Fibroblast of lung (primary cell): ENCODE measurements at places on chromosomes 12 and 14. TPM values are rescaled to one million over a fixed set of nuclear protein-coding genes. Genes with fewer than 3 reads are reported as not detected.

CCDC197 gene
- not detected in 2 replicates for total RNA-seq

MYO1A gene
- 0.17 and 0.26 TPM in 2 replicates for total RNA-seq

GRIP1 gene
- 0.26 TPM in 1 of 2 replicates, not detected in the other for total RNA-seq

SRRM4 gene
- not detected in 2 replicates for total RNA-seq

SDR39U1 gene
- 8.7 and 9.9 TPM in 2 replicates for total RNA-seq

RD3L gene
- not detected in 2 replicates for total RNA-seq

PTGER2 gene
- 30.0 and 38.8 TPM in 2 replicates for total RNA-seq

SDR9C7 gene
- total RNA-seq: not detected in 2 replicates

ABCB9 gene
- total RNA-seq: 5.4 and 6.3 TPM in 2 replicates

NRL gene
- total RNA-seq: 0.77 and 0.99 TPM in 2 replicates

KIF5A gene
- 0.51 and 1.3 TPM in 2 replicates for total RNA-seq

- H3K27me3 ChIP-seq: no peaks in the 10 kb centered on the region
- no peak for DNase-seq
- H3K36me3 ChIP-seq: peaks cover 9% of the 10 kb centered on the region
- no peak overlapping the region for H3K27ac ChIP-seq
- H3K4me1 ChIP-seq: peaks cover 4% of the 10 kb centered on the region
Observed at GRCh38 chr14:100289916-100290606, 16.2 kb downstream of the SLC25A29 start.

DNA sequence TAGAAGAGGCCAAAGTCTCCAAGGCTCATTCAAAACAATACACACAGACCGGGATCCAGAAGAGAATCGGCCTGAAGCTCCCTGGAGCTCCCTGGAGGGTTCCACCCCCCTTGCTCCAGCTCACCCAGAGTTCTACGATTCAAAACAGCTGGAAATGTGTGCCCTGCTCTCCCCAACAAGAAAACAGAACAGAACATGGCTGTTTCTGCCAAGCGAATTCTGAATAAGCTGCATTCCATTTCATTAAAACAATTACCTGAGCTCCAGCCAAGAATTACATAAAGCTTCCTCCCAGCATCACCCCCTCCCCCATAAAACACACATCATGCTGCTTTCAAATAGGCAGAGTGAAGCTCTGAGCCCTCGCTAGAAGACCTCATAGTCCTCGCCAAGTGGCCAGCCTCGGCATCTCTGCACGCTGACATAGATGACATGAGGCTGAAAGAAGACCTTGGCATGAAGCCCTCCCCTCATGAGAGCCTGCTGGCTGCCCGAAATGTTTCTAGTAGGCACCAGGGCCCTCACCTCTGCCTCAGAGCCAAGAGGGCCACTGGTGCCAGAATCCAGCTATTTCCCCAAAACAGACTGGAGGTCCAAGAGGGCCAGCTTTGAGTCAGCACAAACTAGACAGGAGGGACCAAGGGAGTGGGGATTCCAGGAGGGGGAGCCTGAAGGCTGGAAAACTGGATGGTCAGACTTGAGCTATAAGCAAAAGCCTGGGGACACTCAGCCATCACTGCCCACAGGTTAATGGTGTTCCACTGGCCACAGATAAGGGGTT lies 8.3 kb downstream of the PXN start:
- no peak overlapping the region for H3K4me3 ChIP-seq
- no peaks in the 10 kb centered on the region for H3K27me3 ChIP-seq
- H3K27ac ChIP-seq: peak overlapping the region; percentile 57
- no peaks in the 10 kb centered on the region for H3K36me3 ChIP-seq

GRCh38 chr12:45257185-45257930 lies 41.5 kb downstream of the ANO6 start:
- no peak overlapping the region for H3K4me3 ChIP-seq
- DNase-seq: no peak
- no peaks in the 10 kb centered on the region for H3K36me3 ChIP-seq
- no peaks in the 10 kb centered on the region for H3K27me3 ChIP-seq

DNA sequence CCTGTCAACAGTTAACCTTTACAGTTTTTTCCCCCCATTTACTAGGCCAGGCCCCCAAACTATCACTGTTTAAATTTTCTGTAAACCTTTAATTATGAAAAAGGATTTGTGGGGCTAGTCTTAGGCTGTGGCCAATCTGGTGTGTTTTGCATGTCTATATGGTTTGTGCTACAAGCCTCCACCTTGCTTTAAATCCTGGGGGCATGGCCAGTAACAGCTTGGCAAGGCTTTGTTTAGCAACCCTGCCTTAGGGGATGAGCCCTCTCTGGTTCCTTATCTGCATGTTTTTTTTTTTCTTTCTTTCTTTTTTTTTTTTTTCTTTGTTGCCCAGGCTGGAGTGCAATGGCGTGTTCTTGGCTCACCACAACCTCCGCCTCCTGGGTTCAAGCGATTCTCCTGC lies 102.7 kb downstream of the KCNMB4 start:
- DNase-seq: no peak
- no peaks in the 10 kb centered on the region for H3K4me1 ChIP-seq
- H3K36me3 ChIP-seq: no peaks in the 10 kb centered on the region

DNA sequence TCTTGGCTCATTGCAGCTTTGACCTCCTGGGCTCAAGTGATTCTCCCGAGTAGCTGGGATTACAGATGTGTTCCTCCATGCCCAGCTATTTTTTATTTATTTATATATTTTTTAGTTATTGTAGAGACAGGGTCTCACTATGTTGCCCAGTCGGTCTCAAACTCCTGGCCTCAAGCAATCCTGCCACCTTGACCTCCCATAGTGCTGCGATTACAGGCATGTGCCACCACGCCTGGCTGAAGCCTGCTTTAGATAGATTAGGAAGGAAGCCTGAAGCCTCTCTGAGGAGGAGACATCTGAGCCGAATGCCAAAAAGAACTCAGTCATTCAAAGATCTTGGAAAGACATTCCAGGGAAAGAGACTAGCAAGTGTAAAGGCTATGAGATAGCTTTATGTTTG lies 10.2 kb downstream of the INHBC start:
- H3K4me3 ChIP-seq: no peak overlapping the region
- no peaks in the 10 kb centered on the region for H3K27me3 ChIP-seq
- H3K27ac ChIP-seq: no peak overlapping the region
- no peak for DNase-seq
- no peaks in the 10 kb centered on the region for H3K36me3 ChIP-seq
- no peaks in the 10 kb centered on the region for H3K4me1 ChIP-seq

DNA sequence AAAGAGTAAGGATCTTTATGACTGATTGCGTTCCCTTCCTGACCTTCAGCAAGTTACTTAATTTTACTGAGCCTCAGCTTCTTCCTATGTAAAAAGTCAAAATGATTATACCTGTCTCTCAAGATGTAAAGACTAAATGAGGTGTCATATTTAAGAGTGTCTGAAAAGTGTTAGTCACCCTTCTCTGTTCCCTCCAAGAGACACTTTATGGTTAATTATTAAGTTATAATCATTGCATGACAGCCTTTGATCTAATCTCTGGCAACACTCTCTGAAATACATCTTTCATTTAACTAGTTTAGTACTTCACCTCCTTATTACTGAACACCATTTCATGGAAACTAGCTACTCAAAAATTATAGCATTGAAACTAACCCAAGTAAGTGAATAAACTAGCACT lies 54.8 kb downstream of the BMAL2 start:
- peaks cover 6% of the 10 kb centered on the region for H3K4me1 ChIP-seq
- no peaks in the 10 kb centered on the region for H3K27me3 ChIP-seq
- H3K27ac ChIP-seq: no peak overlapping the region

GRCh38 chr14:43621282-43621681 lies 885.8 kb downstream of the FSCB start:
- H3K4me3 ChIP-seq: no peak overlapping the region
- H3K27ac ChIP-seq: no peak overlapping the region
- H3K4me1 ChIP-seq: no peaks in the 10 kb centered on the region
- H3K36me3 ChIP-seq: no peaks in the 10 kb centered on the region
- no peak for DNase-seq

GRCh38 chr12:55847033-55847432 lies 4.3 kb upstream of the MMP19 start:
- H3K27me3 ChIP-seq: no peaks in the 10 kb centered on the region
- H3K36me3 ChIP-seq: no peaks in the 10 kb centered on the region
- H3K4me3 ChIP-seq: no peak overlapping the region
- peak; percentile 72 for DNase-seq

DNA sequence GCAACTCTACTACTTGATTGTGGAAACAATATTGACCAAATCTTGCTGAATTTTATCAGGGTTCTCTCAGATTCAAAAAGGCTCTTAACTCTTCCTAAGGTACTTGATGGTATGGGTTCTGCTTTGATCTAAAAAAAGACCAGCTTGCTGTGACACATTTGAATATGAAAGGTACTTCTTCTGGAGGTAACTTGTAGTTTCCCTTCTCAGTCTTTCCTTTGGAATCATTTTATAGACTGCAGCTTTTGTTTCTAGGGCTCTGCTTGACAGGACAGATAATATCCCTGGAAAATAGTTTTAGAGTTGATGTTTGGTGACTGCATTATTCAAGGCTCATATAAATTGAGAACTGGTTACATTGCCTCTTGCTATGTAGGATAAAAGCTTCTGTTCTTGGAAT lies 251.9 kb downstream of the FUT8 start:
- no peak overlapping the region for H3K27ac ChIP-seq
- no peaks in the 10 kb centered on the region for H3K27me3 ChIP-seq
- no peaks in the 10 kb centered on the region for H3K4me1 ChIP-seq
- H3K4me3 ChIP-seq: no peak overlapping the region
- no peaks in the 10 kb centered on the region for H3K36me3 ChIP-seq
- DNase-seq: no peak

DNA sequence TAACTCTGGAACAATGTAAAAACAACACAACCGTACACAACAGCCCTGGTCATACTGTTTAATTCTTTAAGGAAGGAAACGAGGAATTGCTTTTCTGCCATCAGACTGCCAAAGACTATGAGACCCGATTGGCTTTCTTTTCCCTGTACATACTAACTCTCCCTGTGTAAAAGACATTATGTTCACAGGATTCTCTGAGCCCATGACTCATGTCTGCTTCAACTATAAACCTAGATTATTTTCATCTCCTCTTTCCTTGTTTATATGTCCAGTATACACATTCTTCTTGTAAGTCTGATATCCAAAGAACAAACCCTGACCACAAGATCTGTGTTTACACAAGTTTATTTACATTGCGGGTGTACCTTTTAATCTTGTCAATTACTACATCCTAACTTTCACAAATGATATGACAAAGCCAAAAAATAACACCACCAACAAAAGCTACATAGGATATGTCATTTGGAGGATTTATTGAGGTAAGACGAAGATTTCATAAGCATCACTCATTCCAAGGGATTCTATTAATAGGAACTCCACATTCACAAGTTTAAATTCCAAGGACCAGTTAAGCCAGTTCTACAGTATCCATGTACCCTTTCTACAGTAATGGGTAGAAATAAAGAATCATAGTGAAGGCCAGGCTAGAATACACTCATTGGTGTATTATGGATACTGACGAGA lies 67.3 kb downstream of the STXBP6 start:
- H3K27ac ChIP-seq: no peak overlapping the region
- H3K4me1 ChIP-seq: peaks cover 2% of the 10 kb centered on the region
- H3K27me3 ChIP-seq: no peaks in the 10 kb centered on the region
- H3K4me3 ChIP-seq: no peak overlapping the region

- H3K36me3 ChIP-seq: no peaks in the 10 kb centered on the region
- DNase-seq: no peak
- no peaks in the 10 kb centered on the region for H3K27me3 ChIP-seq
- no peaks in the 10 kb centered on the region for H3K4me1 ChIP-seq
- H3K27ac ChIP-seq: no peak overlapping the region
Observed at GRCh38 chr12:44889926-44890325, 13.8 kb upstream of the NELL2 start.

DNA sequence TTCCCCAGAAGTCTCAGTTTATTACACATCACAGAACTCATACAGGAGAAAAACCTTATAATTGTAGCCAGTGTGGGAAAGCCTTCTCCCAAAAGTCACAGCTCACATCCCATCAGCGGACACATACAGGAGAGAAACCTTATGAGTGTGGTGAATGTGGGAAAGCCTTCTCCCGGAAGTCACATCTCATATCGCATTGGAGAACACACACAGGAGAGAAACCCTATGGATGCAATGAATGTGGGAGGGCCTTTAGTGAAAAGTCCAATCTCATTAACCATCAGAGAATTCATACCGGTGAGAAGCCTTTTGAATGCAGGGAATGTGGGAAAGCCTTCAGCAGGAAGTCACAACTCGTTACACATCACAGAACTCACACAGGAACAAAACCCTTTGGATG lies 20.1 kb downstream of the ZNF84 start:
- no peaks in the 10 kb centered on the region for H3K4me1 ChIP-seq
- no peaks in the 10 kb centered on the region for H3K27me3 ChIP-seq
- H3K4me3 ChIP-seq: no peak overlapping the region
- no peak for DNase-seq
- H3K36me3 ChIP-seq: no peaks in the 10 kb centered on the region

- no peak overlapping the region for H3K27ac ChIP-seq
- peak; percentile 23 for DNase-seq
- H3K36me3 ChIP-seq: no peaks in the 10 kb centered on the region
Observed at GRCh38 chr14:80988735-80989429, 33.5 kb downstream of the TSHR start.

- peaks cover 21% of the 10 kb centered on the region for H3K4me1 ChIP-seq
- peaks cover 3% of the 10 kb centered on the region for H3K27me3 ChIP-seq
- no peak overlapping the region for H3K4me3 ChIP-seq
Observed at GRCh38 chr12:57226588-57227314, 2.8 kb upstream of the SHMT2 start.

DNA sequence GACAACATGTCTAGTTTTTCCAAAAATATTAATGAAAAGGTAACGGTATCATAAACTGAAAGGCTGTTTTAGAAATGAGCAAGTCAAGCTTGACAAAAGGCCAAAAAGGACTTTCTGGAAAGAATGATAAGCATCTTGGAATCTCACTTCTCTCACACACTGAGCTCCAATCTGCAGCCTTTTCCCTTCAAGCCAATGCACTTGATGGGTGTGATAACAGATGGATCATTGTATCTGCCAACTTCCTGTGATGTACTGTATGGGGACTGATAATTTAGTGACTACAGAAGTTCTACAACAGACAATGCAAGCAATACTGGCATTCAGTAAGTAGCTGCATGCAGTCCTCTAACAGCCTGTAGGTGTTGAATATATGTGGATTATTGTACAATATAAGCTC lies 147.1 kb downstream of the MED13L start:
- H3K4me3 ChIP-seq: no peak overlapping the region
- no peaks in the 10 kb centered on the region for H3K27me3 ChIP-seq
- H3K4me1 ChIP-seq: peaks cover 14% of the 10 kb centered on the region
- no peak overlapping the region for H3K27ac ChIP-seq

- peak; percentile 82 for DNase-seq
- H3K4me1 ChIP-seq: no peaks in the 10 kb centered on the region
- H3K36me3 ChIP-seq: no peaks in the 10 kb centered on the region
- H3K27me3 ChIP-seq: no peaks in the 10 kb centered on the region
Observed at GRCh38 chr12:80567401-80567800, 123.4 kb downstream of the PTPRQ start.

GRCh38 chr12:111715279-111715678 lies 29.4 kb downstream of the ACAD10 start:
- H3K36me3 ChIP-seq: peaks cover 8% of the 10 kb centered on the region
- H3K4me1 ChIP-seq: no peaks in the 10 kb centered on the region
- H3K27me3 ChIP-seq: no peaks in the 10 kb centered on the region
- H3K4me3 ChIP-seq: no peak overlapping the region
